ENCODE measurements at places on chromosomes 2 and 18.

- DNase-seq: no peak
Observed at GRCh38 chr2:101518578-101519492, 43.9 kb upstream of the RFX8 start.

DNA sequence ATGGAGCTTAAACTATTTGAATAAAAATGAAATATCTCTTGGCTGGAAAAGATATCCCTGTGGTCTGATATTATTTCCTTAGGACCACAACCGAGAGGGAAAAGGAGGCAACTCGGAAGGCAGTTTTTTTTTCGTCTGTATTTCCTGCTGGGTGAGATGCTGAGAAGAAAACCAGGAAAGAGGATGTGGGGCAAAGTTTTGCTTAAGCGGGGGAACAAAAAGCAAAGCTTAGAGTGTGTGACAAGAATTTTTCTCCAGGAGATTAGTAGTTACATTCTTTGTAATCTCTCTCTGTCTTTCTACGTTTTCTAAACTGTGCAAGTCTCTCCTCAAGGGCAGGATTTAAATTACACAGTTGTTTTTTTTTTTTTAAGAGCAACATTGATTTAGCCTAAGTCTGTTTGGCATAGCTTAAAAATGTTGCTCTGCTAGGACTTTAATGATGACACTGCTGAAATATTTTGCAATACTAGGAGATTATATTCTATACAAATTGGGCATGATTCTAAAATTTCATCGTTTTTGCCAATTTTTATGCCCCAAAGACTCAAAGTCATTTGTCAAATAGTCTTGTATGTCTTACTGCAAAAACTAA, 258.5 kb downstream of the KCNS3 start:
- no peak for DNase-seq

DNA sequence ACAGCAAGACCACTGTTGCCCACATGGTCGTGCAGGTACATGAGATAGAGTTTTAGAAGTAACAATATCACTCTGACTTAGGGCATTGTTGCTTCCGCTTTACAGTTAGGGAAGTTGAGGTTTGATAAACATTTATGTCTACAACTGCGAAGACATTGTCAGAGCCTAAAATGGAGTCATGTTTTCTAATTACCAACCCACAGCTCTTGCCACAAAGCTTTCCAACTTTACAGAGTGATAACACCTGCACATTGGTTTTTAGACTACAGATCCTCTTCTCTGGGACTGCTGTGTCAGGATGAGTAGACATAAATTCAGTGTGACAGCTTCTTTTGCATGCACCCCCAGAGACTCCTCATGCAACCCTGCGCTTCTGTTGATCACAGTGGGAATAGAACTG, 119.0 kb downstream of the FEZ2 start:
- no peak for DNase-seq

DNA sequence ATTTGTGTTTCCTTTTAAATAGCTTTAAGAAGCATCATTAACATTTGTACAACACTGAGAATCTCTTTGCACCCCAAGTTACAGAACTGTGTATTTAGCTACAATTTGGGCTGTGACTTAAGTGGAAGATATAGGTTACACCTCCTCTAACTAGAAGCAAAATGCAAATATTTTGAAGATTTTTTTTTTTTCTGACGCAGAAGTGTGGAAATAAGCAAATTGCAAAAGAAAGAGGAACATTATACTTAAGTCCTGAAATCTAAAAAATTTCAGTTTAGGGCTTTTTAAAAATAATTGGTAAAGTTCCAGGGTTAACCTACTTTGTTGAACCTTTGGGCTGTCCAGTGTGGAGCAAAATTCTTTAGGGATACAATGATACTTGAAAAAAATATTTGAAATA, 41.4 kb upstream of the RBMS1 start:
- no peak for DNase-seq

DNA sequence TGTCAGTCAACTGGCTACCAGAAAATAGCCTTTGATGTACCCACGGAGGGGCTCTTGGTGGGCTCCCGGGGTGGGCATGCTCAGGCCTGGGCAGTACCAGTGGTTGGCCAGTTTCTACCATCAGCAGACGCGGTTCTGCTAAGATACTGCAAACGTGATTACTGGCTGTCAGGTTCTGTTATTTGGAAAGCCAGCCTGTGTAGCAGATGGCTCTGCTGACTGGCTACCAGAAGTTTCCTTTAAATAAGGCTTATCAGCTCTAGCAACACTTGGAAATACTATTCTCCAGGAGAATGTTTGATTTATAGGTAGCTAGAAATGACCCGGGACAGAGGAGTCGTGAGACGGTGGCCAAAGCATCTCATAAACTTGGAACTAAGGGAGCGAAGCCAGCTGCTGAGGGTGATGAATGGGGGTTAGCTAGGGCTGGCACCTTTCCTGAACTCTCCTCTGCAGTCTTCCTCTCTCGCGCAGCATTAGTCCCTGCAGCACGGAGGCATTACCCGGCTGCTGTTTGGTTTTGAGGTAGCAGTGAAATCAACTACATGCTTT, 171.9 kb downstream of the AGAP1 start:
- no peak for DNase-seq

All from activated CD4-positive, alpha-beta T cell treated with anti-CD3 and anti-CD28 coated beads, Interleukin-2, amount 50 U/mL, for 24 hours (primary cell).